ENCODE measurements at places on chromosomes 3 and 15.

DNA sequence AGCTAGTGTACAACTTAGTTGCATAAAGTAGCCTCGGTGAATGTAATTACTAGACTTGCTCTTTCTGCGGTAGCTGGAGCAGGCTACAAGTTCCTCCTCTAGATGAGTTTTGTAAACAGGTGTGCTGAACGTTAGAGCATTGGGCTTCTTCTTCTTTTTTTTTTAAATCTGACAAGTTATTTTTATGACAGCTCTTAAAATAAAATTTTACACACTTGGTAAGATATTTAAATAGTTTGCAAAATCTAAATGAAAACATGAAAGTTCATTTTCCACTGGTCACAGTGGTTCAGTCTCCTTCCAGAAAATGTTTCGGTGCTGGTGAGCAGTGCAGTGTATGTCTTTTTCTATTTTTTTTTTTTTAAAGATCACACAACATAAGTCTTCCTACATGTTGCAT is 3.0 kb downstream of the CCR9 start:
- DNase-seq: no peak

- no peak for DNase-seq
These were observed 7.3 kb upstream of the ZBTB38 start for GRCh38 chr3:141360888-141361598.

DNA sequence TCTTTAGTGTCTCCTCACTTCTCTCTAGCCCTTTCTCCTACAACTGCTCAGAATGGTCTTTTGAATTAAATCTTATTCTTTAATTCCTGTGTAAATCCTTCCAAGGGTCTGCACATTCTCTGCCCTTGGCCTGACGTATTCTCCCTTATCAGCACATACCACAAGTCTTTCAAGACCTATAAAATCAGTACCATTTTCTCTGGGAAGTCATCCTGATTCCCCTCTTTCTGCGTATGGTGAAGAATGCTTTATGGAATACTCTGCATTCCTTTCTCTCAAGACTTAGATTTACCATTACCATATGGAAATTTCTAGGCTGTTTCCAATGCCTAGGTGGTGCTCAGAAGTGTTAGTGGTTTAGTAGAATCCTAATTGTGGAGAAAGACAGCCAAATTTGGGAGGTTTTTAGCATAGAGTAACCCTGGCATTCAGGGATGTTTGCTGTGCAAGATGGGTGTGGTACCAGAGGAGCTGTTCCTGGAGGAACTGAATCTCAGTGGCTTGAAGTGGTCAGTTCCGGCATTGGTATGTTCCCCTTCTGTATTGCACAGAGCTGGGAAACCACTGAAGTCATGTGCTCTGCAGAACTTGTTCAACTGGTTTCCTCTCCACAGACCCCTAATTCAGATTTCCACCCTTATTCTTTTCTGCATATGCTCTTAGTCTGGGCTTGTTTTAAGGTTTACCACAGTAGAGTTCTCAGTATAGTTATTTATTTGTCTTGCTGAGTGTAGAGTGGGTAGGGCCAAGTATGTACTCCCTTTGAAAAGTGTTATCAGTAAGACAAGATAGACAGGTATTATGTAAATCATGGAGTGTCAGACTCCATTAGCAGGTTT is 24.5 kb downstream of the IQGAP1 start:
- DNase-seq: no peak

DNA sequence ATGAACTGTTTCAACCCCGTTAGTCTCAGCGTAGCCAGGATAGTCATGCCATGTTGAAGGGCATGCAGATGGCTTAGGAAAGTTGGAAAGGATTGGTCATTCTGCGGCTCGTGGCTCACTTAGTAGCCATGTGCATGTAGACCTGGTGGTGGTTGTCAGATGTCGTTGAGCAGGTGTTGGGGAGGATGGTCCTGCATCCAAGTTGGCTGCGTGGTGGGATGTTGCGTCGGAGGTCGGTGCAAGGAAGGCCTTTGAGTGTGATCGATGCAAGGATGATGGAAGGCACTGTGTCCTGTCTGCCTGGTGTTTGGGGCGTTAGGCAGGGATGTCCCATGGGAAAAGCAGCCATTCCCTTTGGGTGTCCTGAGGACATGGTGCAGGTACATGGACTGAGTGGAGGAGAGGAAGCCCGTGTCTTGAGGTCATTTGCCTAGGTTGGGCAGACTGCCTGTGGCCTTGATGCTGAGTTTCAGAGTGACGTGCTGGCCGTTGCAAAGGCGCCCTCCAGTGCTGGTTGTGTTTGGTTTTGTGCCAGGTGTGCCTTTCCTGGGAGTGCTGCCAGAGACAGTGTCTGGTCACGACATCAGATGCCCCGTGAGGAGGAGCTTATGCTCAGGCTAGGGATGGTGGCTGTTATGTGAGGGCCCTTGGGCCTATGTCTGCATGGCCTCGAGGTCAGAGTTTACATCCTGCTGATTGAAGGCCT is 103.4 kb downstream of the SNRPN start:
- peak; percentile 3 for DNase-seq

- DNase-seq: no peak
These were observed 50.8 kb upstream of the CTDSPL start for GRCh38 chr3:37810848-37811247.

GRCh38 chr3:31172336-31172735 is 277.9 kb upstream of the GADL1 start:
- no peak for DNase-seq

DNA sequence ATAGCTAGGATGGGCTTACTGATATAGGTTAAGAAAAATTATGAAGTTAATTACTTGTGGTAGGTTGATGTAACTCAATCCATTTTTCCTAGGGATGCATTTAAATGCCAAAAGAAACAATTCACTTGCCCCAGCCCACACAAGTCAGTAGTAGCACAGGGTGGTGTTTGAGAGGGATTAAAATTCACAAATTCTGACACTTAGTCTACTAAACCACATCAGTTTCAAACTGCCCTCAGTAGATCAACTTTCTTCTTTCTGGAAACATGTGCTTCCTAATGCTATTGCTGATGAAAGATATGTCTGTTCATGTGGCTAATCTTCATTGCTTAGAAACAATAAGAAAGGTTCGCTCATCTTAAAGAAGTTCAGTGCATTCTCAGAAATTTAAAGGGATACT is 160.6 kb downstream of the EPHA3 start:
- DNase-seq: no peak

DNA sequence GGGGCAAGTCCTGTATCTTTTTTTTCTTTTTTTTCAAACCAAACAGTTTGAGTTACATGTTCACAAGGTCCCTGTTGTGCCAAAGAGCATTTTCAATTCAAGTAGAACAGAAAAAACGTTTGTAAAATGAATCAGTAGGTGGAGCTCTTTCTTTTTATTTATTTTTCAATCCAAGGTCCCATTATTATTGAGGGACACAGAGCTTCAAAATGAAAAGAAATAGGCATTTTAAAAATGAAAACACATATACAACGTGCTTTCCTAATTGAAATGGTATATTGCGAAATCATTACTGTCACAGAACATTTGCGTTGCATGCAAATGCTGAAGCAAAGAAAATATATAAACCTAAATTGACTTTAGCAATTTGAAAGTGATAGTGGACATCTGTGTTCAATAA is 711.0 kb downstream of the MECOM start:
- no peak for DNase-seq

- peak; percentile 45 for DNase-seq
These were observed at the start of gene CMTM8 for GRCh38 chr3:32238453-32239306. Gene CMTM8 (plus strand): TSS chr3:32238680. CDS start chr3:32238973, 293 bp downstream.

GRCh38 chr3:156016902-156017301 is 103.5 kb upstream of the KCNAB1 start:
- DNase-seq: no peak

DNA sequence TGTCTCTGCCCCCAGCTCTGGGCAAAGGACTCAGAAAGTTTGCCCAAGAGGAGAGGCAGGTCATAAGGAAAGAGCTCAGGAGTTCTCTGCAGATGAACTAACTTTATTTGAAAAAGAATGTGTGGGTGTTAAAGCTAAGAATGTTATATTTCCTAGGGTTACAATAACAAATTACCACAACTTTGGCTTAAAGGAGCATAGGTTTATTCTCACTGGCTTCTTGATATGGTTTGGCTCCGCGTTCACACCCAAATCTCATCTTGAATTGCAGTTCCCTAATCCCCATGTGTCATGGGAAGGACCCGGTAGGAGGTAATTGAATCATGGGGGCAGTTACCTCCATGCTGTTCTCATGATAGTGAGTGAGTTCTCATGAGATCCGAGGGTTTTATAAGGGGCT is 383.7 kb upstream of the CFAP20DC start:
- no peak for DNase-seq

Data from activated B cell treated with CpG ODN at 0.5 μM for 24 hours (primary cell).